ENCODE measurements at places on chromosomes 4 and X. TPM values are rescaled to one million over a fixed set of nuclear protein-coding genes. Genes with fewer than 3 reads are reported as not detected.

Gene ATOH1
- total RNA-seq, result not detected

Gene FAM90A26
- not detected for total RNA-seq

Gene OCRL
- total RNA-seq, result 29.0 TPM

Gene PAGE2B
- not detected for total RNA-seq

Gene GLOD5
- not detected for total RNA-seq

Gene TEX13B
- not detected for total RNA-seq

Gene SPIN2A
- 0.53 TPM for total RNA-seq

Gene SPINK2
- total RNA-seq, result not detected

Gene CCDC160
- total RNA-seq, result 0.07 TPM

Gene HSFX3
- not detected for total RNA-seq

Gene HSFX2
- 0.72 TPM for total RNA-seq

Gene HMGN5
- 0.50 TPM for total RNA-seq

Gene F8A2
- not detected for total RNA-seq

Gene PCDH18
- total RNA-seq, result 119 TPM

Gene NR3C2
- total RNA-seq, result 1.4 TPM

Gene NSG1
- total RNA-seq, result 0.72 TPM

Gene SOD3
- total RNA-seq, result 143 TPM

Gene DRP2
- 1.8 TPM for total RNA-seq

Gene OPRPN
- total RNA-seq, result not detected

Gene EFHC2
- total RNA-seq, result 0.13 TPM

Data from smooth muscle cell of the pulmonary artery (primary cell).